ENCODE measurements at places on chromosomes 2 and 18.

GRCh38 chr2:201176081-201176481 is 6.9 kb upstream of the CASP10 start:
- no peak for DNase-seq

DNA sequence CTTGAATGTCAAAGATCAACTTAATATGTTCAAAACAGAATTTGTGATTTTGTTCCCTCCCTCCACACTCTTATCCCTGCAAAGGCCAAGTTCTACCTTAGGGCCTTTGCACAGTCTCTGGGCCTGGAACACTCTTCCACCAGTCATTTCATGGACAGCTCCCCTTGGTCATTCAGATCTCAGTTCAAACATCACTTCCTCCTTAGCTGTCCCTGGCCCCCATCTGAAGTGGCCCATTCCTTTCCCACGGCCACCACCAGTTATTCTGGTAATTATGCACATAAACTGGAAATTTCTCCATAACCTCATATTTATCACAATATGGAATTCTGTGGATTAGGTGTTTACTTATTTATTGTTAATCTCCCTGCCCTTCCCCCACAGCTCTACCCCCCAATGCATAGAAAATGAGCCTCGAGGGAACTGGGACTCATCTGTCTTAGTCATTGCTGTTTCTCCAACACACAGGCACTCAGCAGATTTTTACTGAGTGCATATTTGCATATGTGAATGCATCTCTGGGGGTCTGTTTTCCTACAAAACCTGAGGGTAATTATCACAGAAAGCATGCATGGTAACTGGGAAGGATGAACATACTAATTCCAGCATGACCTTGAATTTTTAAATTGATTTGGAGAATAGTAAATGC is 35.5 kb upstream of the SPTBN1 start:
- DNase-seq, result no peak

DNA sequence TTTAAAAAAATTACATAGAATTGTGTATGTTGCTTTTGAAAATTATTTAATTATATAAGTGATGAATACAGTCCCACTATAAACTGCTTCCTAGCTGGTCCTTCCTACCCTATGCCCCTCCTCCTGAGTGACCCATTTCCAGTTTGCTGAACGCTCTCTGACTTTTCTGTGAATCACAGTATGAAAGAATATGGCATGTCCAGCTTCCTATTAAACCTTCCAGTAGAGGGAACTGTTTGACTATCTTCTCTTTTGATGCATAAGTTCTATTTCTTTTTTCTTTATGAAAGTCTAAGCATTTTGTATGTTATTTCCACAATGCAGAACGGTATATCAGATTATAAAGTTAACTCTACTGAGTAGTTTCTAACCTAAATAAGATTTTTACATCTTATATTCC is 41.3 kb downstream of the PSMG2 start:
- DNase-seq, result no peak

- DNase-seq, result no peak
Measured at GRCh38 chr2:240432430-240432819, 3.0 kb upstream of the GPC1 start.

DNA sequence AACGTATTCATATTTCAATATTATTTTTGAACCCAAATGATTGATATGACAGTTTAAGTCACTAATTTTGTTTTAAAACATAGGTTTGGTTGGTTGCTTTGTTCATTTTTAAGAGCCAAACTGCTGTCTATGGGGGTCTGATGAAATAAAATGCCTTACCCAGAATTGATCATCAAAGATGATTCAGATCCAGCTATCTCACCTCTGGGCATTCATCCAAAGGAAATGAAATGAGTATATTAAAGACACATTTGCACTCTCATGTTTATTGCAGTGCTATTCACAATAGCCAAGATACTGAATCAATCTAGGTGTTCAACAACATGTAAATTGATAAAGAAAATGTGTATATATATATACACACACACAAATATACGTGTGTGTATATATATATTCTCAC is 326.9 kb upstream of the GULP1 start:
- DNase-seq, result no peak
